GM13976 (cell line): ENCODE measurements at places on chromosomes 2 and 18.

GRCh38 chr2:235493402-235493774 is 455 bp upstream of the AGAP1 start:
- no peak for DNase-seq

- DNase-seq = no peak
Measured at GRCh38 chr18:11818486-11819203, 32.6 kb upstream of the CHMP1B start.

DNA sequence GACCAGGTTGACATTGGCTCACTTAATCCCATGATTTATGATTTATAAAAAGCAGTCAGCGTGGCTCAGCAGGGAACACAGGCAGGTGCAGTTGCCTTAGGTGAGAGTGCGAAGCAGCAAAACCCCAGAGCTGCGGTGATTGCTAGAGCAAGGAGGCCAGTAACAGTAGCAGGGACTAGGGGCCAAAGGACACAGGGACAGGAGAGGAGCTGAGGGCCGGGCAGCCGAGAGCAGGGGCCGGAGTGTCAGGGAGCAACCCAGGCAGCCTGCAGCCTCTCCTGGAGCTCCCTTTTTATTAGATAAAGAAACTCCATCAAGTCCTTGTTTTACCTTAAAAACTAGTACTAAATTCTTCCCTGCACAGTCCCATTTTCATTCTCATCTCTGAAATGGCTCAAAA is 4.3 kb downstream of the MC2R start:
- no peak for DNase-seq

GRCh38 chr18:36179562-36180355 is 7.5 kb upstream of the MOCOS start:
- DNase-seq = no peak

DNA sequence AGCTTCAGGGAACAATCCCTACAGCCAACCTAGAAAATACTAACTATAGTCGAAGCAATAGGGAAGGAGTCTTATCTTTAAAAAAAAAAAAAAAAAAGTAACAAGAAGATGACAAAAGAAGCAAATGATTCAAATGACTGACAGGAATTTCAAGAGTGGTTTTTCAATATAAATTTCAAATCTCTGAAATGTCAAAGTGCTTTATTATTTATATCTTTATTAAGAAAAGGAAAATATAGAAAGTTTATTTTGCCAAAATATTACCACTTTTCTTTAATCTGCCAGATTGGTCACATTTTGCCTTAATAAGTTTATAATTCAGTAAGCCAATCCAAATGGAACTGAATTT is 63.5 kb upstream of the HNRNPA3 start:
- no peak for DNase-seq

- DNase-seq = peak; percentile 92
Measured at GRCh38 chr2:3303583-3304406, 73.8 kb downstream of the EIPR1 start.

DNA sequence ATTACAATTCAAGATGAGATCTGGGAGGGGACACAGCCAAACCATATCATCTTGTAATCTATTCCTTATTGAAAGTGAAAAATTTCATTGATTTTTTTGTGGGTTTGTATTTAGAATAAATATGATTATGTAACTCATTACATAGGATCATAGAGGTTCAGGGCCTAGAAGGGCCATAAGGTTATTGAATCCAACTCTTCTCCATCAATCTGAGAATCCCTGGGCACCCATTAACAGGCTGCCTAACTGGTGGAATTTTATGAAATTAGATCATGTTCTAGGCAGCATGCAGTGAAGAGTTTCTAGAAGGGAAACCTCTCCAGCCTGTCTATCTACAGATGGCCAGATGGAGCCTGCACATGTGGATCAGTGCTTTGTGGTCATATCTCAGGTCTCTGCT is 6.3 kb upstream of the APOB start:
- no peak for DNase-seq

GRCh38 chr2:98087447-98088020 is 567 bp downstream of the VWA3B start:
- DNase-seq = peak; percentile 45

DNA sequence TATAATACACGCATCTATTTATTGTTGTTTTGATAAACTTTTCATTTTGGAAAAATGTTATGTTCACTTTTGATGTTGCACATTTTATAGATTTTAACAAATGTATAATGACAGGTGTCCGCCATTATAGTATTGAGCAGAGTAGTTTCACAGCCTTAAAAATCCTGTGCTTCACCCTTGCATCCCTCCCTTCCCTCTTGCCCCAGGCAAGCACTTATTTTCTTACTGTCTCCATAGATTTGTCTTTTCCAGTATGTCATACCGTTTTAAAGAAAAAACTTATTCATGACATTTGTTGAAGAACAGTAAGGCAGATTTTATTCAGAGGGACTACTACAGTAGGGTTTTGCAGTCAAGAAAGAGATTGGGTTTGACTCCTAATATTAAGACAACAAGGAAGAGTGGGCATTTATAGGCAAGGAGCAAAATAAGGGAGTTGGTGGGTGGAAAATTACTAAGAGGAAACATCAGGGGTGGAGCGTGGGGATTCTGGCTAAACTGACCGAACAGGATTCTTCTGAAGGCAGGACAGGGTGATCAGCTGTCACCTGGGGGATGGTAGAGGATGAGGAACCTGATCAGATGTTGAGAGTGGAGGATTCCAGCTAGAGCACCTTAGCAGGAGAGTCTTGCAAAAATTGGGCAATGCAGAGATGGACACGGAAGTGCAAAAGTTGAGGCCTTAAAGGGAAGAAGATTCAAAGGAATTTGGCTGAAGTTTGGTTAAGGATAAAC is 108.8 kb downstream of the NCK2 start:
- DNase-seq = no peak

DNA sequence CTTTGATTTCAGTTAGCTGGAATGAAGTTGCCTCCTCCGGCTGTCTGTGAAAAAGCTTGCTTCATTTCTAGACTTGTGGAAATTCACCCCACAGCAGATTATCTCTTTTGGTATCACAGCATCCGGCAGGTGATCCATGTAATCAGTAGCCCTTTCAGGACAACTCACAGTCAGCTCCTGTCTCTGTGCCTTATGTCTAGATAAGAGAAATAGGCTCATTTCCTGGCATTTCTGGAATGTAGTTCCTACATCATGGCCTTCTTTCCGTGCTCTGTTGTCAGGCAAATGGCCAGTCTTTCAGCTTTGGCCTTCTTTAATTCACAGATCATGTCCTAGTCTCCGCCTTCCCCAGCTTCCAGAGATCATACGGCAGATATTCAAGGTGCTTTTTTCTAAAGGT is 455.4 kb downstream of the NUP35 start:
- no peak for DNase-seq

DNA sequence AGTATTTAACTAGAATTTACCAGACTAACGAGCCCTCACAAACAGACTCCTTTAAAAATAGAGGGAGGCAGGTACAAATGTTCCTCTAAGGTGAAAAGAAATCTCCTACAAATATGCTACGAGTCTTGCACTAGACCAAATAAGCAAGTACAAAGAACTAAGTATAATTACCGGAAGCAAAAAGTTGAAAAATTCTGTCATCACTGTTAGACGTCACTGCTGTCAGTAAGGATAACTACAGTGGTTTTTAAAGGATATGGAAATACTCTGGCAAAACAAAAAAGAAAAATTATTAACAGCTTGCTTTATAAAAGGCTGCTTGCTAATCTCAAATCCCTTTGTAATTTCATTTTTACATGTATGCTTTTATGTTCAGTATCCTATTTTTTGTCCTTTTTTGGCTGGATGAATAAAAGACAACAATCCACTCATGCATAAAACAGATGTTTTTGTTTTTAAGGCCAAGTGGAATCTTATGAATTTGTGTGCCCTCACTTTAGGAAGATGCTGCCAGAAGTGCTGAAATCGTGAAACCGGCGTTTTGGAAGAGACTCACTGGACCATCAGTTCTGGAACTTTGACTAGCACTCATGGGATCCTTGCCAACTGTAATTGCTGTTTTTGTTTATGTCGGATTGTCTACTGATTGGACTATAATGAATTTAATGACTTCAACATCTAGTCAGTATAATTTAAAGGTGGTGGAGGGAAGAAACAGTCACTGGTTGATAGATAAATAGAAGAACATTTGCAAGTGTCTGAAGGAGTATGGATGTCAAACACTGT is 6.7 kb downstream of the ZNF521 start:
- DNase-seq = no peak

GRCh38 chr2:190219186-190219585 is 100.4 kb downstream of the HIBCH start:
- no peak for DNase-seq

DNA sequence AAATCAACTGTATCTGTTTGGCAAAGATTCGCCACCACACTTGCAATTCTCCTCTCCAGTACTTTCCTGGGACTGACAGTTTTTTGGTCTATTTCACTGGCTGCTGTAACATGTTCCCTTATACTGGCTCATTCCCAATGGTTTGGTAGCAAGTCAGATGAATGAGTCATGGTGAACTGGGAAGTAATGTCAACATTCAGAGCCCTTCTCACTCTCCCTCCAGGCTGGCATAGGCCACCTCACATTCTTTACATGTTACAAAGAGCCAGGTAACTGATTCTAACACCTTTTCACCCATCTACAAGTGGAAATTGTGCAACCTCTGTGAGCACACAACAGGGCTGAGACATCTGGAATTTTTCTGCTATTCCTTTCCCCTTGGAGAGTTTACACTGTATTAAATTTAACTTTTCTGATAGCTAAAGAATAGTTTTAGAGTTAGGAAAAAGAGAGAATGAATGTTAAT is 111.3 kb upstream of the TLK1 start:
- no peak for DNase-seq

DNA sequence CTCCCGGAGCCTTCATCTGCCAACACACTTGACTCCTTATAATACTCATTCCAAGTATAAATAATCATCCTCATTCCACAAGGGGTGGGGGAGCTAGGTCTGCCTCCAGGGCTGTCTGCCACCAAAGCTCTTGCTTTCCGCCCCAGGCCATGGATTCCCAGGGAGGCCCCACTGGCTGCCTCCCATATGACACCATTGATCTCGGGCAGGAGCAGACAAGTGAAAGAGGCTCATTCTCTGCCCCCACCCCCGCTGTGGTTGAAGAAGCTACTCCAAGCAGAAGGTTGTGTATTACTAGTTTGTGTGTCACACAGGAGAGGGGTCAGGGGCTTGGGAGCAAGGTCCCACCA is 99.5 kb downstream of the MRO start:
- DNase-seq = no peak

GRCh38 chr18:48932822-48933510 is 17.8 kb downstream of the SMAD7 start:
- no peak for DNase-seq

GRCh38 chr18:22367303-22367702 is 50.4 kb downstream of the CTAGE1 start:
- DNase-seq = no peak

- peak; percentile 34 for DNase-seq
Measured at GRCh38 chr2:73451263-73451972, 65.8 kb downstream of the ALMS1 start.

DNA sequence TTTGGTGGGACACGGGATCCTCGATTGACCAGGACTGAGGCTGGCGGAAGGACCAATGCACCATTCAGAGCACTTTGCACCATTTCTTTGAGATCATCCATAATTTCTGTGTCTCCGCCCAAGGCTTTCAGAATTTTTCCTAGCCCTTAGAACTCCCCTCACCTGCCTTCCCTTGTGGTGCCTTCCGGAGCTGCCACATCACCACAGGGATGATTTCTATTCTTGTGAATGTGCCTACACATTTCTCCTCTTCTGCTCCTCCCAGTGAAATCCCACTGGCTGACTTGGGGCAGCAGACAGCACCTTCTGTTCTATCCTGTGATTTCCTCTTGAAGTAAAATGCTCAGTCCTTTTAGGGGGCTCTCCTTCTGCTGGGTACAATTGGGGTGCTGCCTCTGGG is 11.2 kb downstream of the ACOXL start:
- no peak for DNase-seq

GRCh38 chr18:55861266-55861665 is 273.3 kb upstream of the TCF4 start:
- DNase-seq = no peak

GRCh38 chr18:22221350-22221749 is 52.0 kb downstream of the GATA6 start:
- DNase-seq = no peak

GRCh38 chr2:3651691-3652648 is 6.0 kb upstream of the ALLC start:
- DNase-seq = peak; percentile 91

GRCh38 chr2:26628561-26629345 is 12.4 kb downstream of the CIB4 start:
- DNase-seq = no peak

- peak; percentile 42 for DNase-seq
Measured at GRCh38 chr2:26615336-26615859, 25.8 kb downstream of the CIB4 start.

GRCh38 chr2:18987592-18988073 is 370.8 kb downstream of the OSR1 start:
- no peak for DNase-seq

GRCh38 chr2:223090540-223091235 is 38.7 kb downstream of the KCNE4 start:
- DNase-seq = no peak

- DNase-seq = no peak
Measured at GRCh38 chr2:128503399-128504245, 185.0 kb upstream of the HS6ST1 start.

- DNase-seq = no peak
Measured at GRCh38 chr18:51011709-51012108, 18.3 kb upstream of the SMAD4 start.

DNA sequence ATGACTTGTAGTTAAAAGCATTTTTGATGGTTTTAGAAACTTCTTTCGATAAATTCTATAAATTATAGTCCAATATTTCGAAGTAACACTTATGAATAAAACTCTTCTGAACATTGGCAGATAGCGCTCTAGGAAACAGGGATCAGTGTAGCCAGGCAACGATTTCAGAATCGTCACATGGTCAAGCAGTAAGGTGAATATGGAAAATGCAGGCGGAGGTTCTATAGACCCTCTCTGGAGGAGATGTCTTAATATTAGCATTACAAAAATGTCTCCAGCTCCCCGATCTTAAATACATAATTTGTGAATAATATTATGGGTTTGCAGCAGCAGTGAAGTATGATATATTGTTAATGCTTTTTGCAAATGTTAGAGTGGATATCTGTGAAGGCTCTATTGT is 310.3 kb downstream of the SS18 start:
- no peak for DNase-seq

DNA sequence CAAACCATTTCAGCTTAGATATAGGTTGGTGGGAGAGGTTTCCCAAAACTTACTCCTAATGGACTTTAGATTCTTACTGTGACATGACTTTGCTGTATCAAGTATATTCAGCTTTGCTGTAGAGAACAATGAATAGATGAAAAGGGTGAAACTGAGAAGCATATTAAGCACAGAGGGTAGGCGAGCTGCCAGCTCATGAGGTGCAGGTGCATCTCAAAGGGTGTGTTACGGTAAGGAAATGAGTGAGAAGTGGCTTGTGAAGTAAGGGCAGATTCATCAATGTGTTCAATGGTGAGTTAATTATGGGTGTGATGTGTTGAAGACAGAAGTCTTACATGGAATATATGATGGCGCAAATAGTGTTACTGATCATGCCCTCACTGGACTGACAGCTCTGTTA is 49.3 kb downstream of the CD8B2 start:
- DNase-seq = no peak
